ENCODE measurements at places on chromosomes 1 and 21.

- no peak for DNase-seq
These were observed at the start of gene WLS for GRCh38 chr1:68232289-68233148. TSS of gene WLS (minus strand) at chr1:68232523. CDS start at chr1:68232299, 224 bp downstream.

- DNase-seq: no peak
These were observed 2.1 kb upstream of the GPR61 start for GRCh38 chr1:109537450-109538178.

- DNase-seq: no peak
These were observed 744 bp upstream of the WDR26 start for GRCh38 chr1:224435318-224435763.

GRCh38 chr1:37825506-37825905, 17.5 kb upstream of the YRDC start:
- no peak for DNase-seq

GRCh38 chr1:215471463-215471862, 95.6 kb upstream of the KCTD3 start:
- no peak for DNase-seq
